ENCODE measurements at places on chromosomes 1 and 21.

DNA sequence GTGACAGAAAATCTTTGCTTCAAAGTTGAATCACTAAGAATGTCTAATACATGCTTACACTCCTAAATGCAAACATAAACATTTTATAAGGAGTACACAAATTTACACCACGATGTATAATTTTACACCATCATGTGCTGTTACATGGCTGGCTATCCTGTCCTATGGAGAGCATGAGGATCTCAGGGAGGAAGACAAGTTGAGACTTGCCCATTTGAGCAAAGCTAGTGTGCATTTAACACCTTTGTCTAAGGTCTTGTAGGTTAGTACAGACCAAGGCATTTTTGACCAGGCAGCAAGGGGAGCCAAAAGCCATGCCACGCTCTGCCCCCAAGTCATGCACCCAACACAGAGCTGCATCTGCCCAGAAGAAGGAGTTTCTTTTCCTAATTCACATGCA, 14.5 kb upstream of the COG2 start:
- DNase-seq: no peak

GRCh38 chr1:182484531-182485257, 34.7 kb downstream of the RGSL1 start:
- DNase-seq: no peak

GRCh38 chr21:15004721-15005370, 60.0 kb downstream of the NRIP1 start:
- DNase-seq: no peak

DNA sequence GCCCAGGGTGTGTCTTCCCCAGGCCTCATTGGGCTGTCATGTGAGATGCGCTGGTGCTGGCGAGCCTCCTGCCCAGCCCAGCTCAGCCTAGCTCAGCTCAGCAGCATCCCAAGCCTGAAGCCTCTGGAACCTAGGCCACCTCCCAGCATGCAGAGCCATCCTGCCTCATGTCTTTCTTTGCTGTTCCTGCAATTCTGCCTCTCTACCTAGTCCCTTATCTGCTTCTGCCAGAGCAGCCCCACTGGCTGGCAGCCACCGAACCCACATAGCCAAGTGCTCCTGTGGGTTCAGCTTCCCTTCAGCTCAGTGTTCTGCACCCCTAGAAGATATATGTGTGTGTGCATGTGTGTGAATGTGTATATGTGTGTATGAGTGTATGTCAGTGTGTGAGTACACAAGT, 291.5 kb upstream of the VAMP3 start:
- no peak for DNase-seq

- DNase-seq: no peak
These were observed 236.0 kb downstream of the DISC1 start for GRCh38 chr1:231862611-231863010.

GRCh38 chr1:182634306-182635072, 30.3 kb upstream of the RGS16 start:
- no peak for DNase-seq

DNA sequence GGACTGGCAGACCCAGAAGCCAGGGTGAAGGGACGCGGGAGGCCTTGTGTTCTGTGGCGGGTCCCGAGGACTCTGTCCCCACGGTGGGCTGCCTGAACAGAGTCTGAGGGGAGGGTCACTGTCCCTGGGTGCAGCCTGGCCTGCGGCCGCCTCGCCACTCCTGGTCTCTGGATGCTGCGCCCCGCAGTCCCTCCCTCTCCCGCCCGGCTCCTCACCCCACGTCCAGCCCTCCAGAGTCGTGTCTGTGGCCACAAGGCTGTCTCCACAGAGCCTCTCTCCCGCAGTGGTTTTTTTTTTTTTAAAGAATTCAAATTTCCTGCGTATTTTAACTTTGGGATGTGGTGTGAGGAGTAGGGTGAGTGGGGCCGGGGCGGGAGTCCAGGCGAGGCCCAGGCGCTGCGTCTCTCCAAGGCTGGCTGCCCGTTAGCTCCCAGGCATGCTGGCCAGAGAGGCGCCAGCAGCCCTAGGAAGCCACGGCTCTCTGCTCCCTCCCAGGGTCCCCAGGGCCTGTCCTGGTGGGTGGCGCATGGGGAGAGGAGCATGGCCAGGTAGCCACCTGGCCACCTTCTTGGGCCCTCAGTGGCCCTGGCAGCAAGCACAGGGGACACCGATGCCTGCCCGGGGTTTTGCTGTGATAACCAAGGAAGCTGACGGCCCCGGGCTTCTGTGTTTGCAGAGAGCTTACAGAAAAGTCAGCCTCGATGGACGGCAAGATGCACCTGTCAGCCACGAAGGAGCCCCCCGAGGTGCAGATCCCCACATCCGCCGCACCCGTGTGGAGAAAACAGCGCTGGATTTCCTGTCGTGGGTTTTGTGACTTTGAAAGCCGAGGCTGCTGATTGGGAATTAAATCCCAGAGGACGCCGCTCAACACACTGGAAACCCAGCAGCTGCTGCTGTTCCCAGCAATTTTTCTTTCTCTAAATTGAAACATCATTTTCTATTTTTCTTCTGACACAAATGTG, 72.8 kb downstream of the MORN1 start:
- DNase-seq: no peak

- DNase-seq: no peak
These were observed 45.6 kb downstream of the UBR4 start for GRCh38 chr1:19164274-19165015.

DNA sequence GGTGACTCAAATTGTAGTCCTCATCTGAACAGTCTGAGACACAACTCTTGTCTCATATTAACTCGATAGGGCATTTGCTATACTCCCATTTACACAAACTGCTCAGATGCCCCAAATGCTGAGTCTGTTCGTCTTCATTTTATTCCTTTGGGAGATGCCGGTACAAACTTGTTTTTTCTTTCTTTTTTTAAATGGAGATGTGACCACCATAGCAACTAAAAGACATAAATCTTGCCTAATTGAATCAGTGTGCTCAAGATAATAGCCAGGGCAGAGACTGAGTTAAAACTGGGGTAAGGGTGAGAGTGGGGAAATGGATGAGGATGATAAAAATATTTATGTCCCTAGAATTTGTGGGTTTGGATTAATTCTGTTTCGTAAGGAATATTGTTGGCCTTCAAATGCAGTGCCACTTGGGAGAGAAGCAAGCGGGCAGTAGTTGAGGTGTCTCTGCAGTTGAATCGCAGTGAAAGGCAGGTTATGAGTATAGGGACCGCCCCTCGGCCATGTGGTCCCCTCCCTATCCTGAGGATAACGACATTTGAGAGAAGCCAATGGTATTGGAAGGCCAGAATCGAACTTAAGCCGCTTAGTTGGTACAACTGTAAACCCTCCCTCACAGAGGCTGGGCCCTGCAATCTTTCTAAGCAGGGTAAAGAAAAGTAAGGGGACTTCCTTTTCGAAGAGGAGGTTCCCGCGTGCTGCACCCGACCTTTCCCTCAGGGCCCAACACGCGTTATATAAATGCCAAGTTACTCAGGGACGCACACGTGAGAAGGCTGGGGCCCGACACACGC, 859 bp upstream of the LRRC8B start:
- DNase-seq: no peak

DNA sequence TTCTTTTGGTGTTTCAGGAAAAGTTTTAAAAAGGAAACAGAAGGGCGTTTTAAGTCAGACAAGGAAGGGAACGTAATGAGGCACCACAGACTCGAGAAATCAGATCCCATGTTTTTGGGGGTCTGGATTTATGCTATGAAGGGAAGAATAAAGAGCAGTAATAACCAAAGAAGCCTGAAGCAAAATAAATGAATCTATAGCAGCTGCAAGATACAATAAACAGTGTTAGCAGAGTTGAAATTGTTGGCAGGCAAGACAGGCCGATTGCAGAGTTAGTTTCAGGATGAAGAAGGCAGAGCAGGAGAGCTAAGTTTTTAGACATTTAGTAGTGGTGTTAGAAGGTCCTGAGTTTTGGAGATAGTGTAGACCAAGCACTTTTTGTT, 425 bp downstream of the DDR2 start:
- no peak for DNase-seq

- no peak for DNase-seq
These were observed 270.8 kb downstream of the COL11A1 start for GRCh38 chr1:102837551-102837950.

DNA sequence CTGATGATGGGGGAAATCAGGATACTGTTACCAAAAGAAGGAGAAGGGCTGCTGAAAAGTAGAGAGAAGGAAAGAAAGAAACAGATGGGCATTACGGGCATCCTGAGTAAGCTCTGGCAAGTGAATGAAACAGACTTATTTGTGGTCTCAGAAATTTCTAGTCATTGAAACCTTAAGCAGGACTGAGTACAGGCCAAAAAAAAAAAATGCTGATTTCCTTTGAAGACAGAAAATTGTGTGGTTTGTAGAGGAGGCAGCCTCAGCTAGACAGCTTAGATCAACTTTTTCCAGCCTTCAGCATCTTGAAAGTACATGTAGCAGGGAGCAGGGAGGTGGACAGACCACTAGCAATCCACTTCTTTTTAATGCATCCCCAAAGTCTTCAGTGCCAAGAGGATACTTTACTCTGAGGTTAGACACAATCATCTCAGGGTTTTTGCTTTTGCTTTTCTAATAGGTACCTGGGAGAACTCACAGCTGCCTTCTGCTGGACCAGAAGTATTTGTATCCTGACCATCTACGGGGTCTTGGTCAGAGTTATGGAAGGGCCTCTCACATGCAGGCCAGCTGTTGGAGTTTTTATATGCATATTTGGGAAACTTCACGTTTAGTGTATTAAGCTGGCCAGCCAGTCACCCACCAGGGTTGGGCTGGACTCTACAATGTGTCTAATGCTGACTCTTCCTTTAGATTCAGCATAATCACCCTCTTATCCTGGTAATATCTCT, 10.6 kb upstream of the CAPZB start:
- DNase-seq: no peak

GRCh38 chr1:113663165-113663951, 95.9 kb downstream of the PHTF1 start:
- no peak for DNase-seq

DNA sequence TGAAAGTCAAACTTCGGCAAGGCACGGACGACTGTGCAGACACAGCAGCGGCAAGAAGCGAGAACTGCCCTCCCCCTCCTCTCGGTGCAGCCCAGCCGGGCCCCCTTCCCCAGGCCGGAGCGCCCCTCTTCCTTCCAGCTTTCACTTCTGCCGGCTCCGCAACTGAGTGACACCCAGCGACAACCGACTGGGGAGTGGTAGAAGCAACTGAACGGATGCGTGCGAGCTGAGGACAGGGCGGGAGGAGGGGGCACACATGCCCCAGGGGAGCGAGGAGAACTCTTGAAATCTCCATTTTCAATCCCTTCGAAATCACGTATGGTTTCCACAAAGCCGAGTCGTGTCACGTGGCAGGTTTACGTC, 146.6 kb downstream of the PGBD5 start:
- no peak for DNase-seq

DNA sequence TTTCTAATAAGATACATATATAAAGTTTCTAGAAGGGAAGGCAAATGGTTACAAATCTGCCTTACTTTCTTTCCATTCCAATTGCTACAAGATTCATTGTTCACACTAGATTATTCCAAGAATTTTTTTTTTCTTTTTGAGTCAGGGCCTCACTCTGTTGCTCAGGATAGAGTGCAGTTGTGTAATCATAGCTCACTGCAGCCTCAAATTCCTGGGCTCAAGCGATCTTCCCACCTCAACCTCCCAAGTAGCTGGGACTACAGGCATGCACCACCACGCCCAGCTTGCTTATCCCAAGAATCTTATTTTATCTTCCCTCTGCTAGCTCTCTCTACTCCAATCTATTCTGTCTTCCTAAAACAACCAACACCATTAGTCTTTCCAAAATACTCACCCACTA, 81.8 kb downstream of the KIAA0319L start:
- DNase-seq: no peak

GRCh38 chr1:37722181-37723071, 30.1 kb downstream of the CDCA8 start:
- no peak for DNase-seq

DNA sequence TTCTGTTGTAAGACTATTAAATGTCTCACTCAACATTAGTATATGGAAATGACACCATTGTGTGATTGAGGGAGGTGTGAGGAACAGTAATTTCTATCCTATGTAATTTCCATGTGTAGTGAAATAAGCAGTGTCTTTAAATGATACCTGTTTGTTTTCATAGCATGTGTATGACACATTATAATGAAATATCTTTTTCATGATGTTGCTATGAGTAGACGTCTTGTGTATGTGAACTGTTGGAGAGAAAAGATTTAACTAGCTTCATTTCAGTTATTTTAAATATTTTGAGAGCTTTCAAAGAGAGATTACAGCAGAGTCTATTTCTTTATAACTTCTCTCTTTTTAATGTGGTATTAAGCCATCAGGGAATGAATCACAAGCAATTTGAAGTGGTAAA, 71.5 kb upstream of the QSOX1 start:
- no peak for DNase-seq

GRCh38 chr1:223494926-223495645, 101.9 kb downstream of the CCDC185 start:
- DNase-seq: no peak

- DNase-seq: no peak
These were observed 57.5 kb downstream of the CASQ2 start for GRCh38 chr1:115710859-115711624.

GRCh38 chr21:44878053-44878982, 4.8 kb upstream of the PTTG1IP start:
- no peak for DNase-seq

GRCh38 chr1:222187566-222188332, 360.2 kb downstream of the HHIPL2 start:
- DNase-seq: no peak

DNA sequence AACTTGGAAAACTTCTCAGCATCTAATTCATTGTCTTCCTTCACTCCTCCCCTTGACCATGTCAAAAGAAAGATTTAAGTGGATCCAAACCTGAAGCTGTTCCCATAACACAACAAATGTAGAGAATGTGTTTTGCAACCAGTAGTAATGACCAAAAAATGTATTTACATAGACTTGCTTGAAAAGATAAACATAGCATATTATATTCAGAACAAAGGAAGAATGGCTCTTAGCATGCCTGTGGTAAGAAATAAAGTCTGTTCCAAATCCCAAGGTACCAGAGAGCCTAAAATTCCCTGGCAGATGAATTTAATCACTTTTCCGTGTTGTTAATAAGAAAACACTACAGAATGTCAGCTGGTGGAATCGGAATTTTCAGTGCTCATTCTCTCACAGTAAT, 36.8 kb downstream of the FMO3 start:
- no peak for DNase-seq

DNA sequence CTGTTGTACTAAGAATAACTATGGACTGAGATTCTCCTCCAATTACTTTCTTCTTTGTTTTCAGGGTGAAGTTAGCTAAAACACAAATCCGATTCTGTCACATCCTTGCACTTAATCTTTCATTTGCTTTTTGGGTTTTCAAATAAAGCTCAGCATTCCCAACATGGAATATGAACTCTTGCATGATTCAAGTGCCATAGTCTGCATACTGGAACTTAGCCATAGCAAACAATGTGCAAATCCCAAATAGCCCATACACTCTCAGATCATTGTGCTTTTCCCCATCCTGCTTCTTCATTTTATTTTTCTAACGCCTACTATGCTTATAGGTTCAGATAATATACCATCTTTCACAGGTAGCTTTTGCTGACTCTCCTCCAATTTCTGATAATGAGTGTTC, 455.8 kb upstream of the PRMT6 start:
- DNase-seq: no peak
